ENCODE measurements at places on chromosomes 3 and 15.

DNA sequence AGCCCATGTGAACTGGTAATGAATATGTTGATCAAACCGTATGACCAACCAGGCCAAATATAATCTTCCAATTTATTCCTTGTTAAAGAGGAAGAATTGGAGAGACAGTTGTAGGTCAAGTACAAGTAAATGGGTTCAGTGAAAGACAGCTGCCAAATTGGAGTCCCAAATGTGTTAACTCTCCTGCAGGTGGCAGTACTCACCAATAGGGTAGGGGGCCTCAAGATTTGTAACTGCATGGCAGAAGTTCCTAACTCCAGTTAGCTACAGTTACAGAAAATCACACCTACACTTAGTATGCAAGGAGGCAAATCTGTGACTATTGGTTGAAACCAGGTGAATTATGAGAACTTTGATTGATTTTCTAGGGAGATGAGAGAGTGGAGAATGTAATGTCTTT lies 278.0 kb downstream of the ZBBX start:
- DNase-seq, result no peak

GRCh38 chr3:41600616-41601015 lies 361.3 kb downstream of the ULK4 start:
- DNase-seq, result no peak

DNA sequence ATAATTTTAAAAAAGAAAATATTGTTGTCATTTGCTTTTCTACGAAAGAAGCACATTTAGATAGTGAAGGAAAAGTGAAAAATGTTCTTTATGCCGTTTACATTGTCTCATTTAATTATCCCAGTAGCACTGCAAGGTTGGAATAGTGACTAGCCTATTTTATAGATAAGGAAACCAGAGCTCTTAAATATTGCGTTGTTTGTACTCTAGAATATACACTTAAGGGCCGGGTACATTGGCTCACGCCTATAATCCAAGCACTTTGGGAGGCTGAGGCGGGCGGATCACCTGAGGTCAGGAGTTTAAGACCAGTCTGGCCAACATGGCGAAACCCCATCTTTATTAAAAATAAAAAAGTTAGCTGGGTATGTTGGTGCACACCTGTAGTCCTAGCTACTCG lies 127.5 kb downstream of the FNDC3B start:
- no peak for DNase-seq

- DNase-seq, result no peak
Observed at GRCh38 chr3:140724856-140725812, 47.3 kb downstream of the TRIM42 start.

- peak; percentile 65 for DNase-seq
Observed at GRCh38 chr15:65653801-65654521, 32.2 kb downstream of the SLC24A1 start.

- no peak for DNase-seq
Observed at GRCh38 chr3:18648159-18648558, 223.0 kb upstream of the SATB1 start.

DNA sequence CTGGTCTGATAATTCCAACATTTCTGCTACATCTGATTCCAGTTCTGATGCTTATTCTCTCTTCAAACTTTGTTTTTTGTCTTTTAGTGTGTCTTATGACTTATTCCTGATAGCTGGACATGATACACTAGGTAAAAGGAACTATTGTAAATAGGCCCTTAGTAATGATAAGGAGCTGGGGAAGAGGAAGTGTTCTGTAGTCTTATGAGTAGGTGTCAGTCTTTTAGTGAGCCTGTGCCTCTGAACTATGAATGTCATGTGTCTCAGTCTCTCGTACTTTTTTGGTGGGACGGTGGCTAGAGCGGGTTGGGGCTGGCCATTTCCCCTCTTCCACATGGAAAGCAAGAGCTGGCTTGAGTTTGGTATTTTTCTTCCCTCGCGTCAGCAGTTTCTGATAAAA lies 41.2 kb downstream of the PCCB start:
- DNase-seq, result no peak

DNA sequence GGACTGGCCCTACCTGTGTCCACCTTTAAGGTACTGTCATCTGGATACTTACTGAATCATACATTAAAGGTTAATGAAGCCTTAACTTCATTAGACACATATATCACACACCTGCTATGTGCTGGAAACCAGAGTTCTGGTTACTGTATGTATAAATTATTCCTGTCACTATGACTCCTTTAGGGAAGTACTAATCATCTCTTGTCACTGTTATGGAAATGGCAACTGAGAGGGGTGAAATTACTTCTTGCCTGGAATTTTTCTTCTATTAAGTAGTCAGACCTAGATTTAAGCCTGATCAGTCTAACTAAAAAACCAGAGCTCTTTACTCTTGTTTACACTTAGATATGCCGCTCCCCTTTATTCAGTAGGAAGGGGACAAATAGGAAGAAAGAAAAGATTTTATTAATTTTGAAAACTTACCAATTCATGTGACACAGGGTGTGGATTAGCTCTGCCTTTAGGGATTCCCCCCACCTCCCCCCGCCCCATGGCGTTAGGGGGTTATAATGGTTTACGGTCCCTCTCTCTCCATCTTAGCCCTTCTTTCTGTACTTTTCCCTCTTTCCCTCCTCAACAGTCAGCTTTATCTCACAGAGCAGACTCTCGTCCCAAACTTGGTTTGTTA lies 152.5 kb downstream of the KLHL25 start:
- no peak for DNase-seq

GRCh38 chr3:69252141-69252540 lies 129.7 kb upstream of the LMOD3 start:
- DNase-seq, result no peak

- peak; percentile 82 for DNase-seq
Observed at GRCh38 chr15:41772720-41773331, 1.5 kb upstream of the MAPKBP1 start.
